Femur (tissue), 1 donor: ENCODE measurements at places on chromosomes 5 and 9.

DNA sequence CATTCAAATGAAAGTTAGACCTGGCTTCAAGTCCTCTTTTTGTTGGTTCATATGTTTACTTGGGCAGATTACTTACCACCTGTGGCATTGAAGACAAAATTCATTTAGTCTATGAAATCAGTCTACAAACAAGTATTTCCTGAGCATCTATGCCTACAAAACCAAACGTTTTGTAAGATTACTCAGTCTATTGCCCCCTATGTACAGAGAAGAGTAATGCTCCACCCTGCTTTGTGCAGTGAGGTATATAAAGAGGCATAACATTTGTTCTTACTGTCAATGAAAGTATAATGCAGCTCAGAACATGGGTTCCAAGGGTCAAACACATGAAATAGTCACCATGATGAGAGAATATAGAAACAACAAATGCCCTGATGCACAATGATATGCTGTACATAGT, 580.7 kb downstream of the KIF4B start:
- DNase-seq: no peak

DNA sequence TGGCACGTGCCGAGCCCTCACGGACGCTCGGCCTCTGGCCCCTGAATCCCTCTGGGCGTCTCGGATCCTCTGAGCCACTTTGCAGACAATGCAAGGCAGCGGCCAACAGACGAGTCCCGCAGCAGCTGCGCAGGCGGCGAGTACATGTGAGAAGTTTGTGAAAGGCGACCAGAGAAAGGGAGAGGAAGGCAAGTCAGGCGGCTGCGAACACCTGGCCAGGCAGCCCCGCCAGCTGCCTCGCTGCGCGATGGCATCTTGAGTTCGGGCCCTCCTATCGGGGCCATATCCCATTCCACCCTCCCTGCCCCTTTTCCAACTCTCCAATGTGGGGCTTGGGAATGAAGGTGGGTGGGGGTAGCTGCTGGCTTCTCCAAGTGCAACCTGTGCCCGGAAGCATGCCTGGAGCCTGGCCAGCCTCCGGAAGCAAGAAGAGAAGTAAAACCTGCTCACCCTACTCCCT, 4.5 kb upstream of the POU4F3 start:
- DNase-seq: no peak

GRCh38 chr5:137791387-137791786, 37.2 kb upstream of the HNRNPA0 start:
- DNase-seq: no peak

DNA sequence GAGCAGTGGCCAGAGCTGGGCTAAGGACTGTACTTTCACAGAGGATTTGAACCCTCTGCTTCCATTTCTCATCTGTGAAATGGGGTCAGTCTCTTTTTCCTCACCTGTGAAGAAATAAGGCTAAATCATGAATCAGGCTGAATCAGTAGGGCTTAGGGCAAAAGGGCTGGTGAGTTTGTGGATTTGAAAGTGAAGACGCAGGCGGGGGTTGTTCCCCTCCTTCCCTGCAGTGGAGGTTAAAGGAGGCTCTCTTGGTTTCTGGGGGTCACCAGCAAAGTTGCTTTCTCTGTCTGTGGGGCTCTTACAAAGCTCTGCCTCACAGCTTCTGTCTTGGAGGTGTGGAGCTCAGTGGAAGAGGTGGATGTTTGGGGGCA, 17.6 kb upstream of the NDST1 start:
- no peak for DNase-seq

DNA sequence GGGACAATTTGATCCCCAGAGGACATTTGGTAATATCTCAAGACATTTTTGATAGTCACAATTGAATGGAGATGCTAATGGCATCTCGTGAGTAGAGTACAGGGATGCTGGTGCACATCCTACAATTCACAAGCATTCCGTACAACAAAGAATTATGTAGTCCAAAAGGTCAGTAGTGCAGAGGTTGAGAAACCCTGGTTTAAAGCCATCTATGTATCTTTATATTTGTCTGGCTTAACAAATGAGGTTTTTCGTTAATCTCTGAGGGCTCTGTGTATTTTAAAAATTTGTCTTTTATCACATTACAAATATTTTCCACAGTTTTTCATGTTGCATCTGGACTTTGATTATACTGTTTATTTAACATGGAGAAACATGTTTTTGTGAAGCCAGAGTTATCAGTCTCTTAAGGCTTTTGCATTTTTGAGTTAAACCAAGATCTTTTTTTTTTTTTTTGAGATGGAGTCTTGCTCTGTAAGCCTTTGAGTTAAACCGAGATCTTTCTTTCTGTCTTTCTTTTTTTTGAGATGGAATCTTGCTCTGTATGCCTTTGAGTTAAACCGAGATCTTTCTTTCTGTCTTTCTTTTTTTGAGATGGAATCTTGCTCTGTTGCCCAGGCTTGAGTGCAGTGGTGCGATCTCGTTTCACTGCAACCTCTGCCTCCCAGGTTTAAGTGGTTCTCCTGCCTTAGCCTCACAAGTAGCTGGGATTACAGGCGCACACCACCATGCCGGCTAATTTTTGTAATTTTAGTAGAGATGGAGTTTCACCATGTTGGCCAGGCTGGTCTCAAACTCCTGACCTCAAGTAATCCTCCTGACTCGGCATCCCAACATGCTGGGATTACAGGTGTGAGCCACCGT, 2.8 kb downstream of the HSDL2 start:
- no peak for DNase-seq

DNA sequence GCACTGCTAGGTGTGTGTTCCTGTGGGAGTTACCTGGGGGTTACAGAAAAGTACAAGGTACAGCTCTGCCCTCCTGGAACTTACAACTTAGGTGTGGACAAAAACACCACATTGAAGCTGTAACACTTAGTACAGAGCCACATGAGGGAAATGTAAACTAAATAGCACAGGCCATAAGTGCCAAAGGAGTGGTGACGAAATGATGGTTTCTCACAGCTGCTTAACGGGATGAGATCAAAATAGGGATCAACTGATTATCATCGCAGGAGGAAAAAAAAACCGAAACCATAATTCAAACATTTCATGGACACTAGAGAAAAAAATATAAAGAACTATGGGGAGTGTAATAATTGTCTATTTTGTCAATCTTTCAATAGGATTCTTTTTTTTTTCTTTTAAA, 5.9 kb downstream of the LIX1 start:
- no peak for DNase-seq

GRCh38 chr5:56607551-56607950, 207.8 kb upstream of the MAP3K1 start:
- no peak for DNase-seq
